NCI-H2081 treated with DMSO at 0.1 percent for 48 hours (cell line): ENCODE measurements at places on chromosomes 6 and 20.

DNA sequence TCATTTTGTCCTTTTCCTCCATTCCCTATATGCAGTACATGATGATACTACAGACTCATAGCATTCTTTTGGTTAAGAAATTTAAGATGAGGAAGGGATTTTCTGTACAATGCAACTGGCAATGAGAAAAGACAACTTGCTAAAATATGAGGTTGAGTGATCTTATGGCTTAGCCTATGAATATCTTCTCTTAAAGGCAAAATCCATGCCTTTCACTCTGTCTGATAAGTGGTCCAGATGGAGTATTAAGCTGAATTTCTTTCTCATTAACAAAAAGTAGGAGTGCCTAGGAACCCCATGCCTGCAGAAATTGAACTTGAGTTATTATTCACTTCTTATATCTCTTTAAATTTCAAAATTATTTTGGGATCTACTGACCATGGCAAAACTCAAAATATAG, 135.3 kb downstream of the GRIK2 start:
- DNase-seq = no peak

DNA sequence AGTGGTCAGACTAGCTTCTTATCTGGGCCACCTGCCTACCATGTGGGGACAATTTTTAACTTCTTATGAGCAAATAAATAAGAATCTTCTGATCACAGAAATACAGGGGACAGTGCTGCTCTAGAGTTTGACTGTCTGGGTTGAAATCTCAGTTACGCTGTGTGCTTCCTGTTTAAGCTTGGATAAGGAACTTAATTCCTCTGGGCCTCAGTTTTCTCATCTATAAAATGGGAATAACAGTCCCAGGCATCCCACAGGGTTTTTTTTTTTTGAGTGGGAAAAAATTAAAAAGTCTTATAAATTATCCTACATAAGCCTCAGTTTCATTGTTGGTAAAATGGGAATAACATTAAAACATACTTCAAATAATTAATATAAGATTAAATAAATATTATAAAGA, 340.9 kb downstream of the ESR1 start:
- no peak for DNase-seq

DNA sequence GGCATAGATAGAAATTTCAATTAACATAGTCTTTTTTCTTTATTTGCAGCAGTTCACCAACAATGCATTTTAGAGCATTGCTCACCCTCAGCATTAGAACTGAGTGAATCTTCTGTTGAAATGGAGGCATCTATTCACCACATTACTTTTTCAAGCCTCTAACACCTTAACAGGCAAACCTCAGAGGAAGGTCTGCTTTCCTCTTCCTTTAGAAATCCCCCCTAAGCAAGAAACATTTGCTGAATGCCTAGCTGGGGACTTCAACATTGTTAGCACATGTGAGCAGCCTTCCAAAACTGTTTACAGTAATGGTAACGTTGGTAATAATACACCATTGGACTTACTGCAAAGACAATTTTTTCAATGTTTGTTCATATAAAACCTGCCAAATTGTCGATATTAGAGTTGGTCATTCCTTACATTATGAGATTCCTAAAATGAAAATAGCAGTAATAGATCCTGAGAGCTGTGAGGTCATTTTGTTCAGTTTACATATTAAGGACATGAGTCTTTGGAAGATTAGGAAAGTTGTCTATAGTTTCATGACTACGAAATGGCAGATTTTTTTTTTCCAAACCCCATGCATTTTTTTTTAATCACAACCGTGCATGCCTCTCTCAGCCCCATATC, 20.6 kb upstream of the AKIRIN2 start:
- no peak for DNase-seq

- DNase-seq = no peak
These were observed 135.1 kb downstream of the MRPL14 start for GRCh38 chr6:43992126-43992663.

- DNase-seq = no peak
These were observed 17.1 kb downstream of the IRF4 start for GRCh38 chr6:408599-409102.

DNA sequence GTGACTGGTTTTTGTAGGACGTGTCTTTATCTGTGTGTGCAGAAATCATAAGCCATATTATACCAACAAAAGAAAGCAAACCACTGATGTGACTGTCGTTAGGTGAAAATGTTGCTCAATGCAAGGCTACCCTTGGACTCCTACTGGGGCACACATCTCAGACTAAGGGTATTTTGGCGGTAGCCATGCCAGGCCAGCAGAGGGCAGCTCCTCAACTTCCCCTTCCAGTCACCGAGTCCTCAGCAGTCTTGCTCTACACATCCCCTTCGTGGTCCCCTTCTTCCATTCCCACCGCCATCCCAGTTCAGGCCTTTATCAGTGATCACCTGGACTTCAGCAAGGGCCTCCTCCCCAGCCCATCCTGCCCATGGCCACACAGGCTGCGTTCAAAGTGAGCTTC, 113.7 kb upstream of the GGTLC1 start:
- no peak for DNase-seq

DNA sequence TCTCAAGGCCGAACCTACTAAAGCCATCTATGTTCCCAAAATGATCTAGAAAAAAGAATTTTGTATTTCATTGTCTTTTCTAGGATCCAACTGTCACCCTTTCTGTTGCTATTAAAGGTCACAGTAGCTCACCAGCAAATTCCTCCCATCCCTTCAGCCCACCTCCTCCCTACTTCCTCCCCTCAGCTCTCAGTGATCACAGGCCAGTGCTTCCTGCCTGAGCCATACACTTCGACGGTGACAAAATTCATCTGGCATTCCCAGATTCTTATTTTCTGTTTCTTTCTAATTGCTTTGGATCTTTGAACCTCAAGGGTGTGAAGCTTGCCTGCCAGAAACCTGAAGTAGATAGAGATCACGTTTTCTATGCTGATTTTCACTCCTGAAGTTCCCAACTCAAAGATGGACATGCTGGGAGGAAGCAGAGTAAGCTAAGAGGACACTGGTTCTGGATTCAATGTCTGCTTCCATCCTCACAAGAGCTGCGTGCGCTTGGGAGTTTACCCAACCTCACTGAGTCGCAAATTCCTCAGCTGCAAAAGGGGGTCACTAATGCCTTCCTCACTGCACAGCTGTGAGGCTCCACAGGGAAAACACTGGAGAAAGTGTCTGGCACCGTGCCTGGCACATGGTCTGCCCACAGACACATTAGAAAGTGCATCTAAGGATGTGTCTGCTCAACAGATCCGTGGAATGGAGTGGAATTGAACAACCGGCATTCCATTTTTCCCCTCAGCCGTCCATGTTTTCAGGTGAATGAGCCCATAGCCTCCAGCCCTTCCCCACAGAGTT, 34.5 kb downstream of the MDGA1 start:
- DNase-seq = no peak

GRCh38 chr6:37282371-37282770, 24.4 kb upstream of the TMEM217 start:
- DNase-seq = no peak

DNA sequence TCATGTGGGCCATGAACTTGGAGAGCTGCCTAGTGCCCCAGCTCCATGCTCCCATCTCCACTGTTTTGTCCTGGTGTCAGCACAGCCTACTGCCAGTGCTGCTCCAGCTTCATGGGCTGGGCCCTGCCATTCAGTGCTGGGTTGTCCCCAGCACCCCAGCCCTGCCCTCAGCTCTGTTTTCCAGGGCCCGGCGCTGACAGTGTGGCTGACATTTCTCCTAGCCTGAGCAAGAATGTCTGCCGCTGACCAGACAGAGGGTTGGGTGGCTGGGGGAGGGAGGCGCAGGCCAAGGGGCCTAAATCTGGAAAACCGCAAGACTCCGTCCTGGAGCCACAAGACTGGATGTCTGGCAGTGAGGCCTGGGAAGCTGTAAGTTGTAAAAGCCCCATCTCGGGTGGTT, 78.9 kb downstream of the DHX35 start:
- DNase-seq = no peak

- no peak for DNase-seq
These were observed 216.9 kb upstream of the ECI2 start for GRCh38 chr6:4352322-4352669.

GRCh38 chr6:37779902-37780628, 39.5 kb upstream of the ZFAND3 start:
- no peak for DNase-seq

GRCh38 chr20:23548408-23548807, 19.9 kb downstream of the CST9L start:
- no peak for DNase-seq
